ENCODE measurements at places on chromosomes 11 and 22. TPM values are rescaled to one million over a fixed set of nuclear protein-coding genes. Genes with fewer than 3 reads are reported as not detected.
A peak's percentile ranks its signal among the peaks of the same experiment; 100 is the strongest.

Gene IL10RA
- polyA plus RNA-seq: 572 TPM

Gene CLDN5
- polyA plus RNA-seq: 2.3 TPM

Gene RCOR2
- not detected for polyA plus RNA-seq

Gene TRIM66
- polyA plus RNA-seq: 0.66 TPM

Gene CASP1
- 110 TPM for polyA plus RNA-seq

Gene VWCE
- not detected for polyA plus RNA-seq

- no peak for DNase-seq
Measured at GRCh38 chr11:44014968-44015623, 32.7 kb upstream of the ACCSL start.

DNA sequence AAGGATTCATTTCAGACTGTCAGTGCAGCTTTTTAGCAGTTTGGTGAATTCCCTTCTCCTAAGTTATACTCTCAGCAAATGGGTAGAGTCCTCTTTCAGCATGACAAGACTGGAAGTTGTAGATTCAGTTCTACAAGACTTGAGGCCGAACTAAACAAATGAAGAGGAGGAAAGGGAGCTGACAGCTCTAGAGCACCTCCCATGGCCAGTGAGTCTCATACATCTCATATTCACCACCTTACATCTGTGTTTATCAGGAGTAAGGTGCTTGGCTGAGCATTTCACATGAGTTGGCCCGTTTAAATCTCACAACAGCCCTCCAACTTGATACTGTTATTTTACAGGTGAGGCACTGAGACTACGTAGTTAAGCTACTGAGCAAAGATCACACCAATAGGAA is 30.4 kb downstream of the SEZ6L start:
- DNase-seq: no peak

GRCh38 chr11:46969379-46969778 is 32.8 kb downstream of the CSTPP1 start:
- DNase-seq: no peak

GRCh38 chr11:128457874-128458273 is 129.5 kb downstream of the ETS1 start:
- no peak for DNase-seq

DNA sequence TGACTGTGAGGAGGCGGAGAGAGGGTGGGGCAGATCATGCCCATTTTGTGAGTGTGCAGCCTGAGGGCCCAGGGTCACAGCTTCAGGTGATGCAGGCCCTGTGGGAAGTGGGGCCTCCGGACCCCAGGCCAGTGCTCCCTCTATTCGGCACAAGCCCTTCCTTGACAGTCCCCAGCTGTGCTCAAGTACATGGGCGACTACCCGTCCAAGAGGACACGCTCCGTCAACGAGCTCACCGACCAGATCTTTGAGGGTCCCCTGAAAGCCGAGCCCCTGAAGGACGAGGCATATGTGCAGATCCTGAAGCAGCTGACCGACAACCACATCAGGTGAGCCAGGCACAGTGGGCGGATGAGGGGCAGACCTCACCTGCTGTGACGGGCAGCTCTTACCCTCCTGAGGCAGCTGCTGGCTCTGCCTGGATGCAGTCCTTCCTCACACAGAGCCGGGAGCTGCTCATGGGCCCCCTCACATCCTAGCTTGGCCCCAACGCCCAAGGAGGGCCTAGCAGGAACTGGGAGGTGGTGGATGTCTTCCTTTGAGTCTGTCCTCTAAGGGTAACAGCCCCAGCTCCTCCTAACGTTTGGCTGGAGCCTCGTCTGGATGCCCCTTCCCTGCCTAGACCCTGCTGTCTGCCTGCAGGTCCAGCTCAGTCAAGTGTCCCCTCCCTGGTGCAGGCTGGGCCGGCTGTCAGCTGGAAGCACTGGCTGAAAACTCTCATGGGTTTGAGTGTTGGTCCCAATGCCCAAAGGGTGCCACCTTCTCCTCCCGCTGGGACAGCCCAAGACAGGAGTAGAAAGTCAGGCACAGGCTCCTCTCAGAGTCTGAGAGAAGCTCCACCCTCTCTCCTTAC is 76.1 kb downstream of the MYO7A start:
- no peak for DNase-seq

DNA sequence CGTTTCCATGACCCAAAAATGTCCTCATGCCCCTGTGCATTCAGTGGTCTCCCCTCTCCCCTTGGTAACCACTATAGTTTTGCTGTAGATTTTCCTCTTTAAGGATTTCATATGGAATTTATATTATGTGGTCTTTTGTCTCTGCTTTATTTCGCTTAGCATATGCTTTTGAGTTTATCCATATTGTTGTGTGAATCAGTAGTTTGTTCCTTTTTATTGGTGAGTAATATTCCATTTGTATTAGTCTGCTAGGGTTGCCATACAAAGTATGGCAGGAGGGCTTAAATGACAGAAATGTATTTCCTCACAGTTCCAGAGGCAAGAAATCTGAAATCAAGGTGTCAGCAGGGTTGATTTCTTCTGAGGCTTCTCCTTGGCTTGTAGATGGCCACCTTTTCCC is 3.5 kb downstream of the ZNF74 start:
- DNase-seq: no peak

- DNase-seq: no peak
Measured at GRCh38 chr11:88307749-88308425, 29.6 kb downstream of the CTSC start.

- no peak for DNase-seq
Measured at GRCh38 chr11:46039990-46040389, 81.3 kb downstream of the PHF21A start.

DNA sequence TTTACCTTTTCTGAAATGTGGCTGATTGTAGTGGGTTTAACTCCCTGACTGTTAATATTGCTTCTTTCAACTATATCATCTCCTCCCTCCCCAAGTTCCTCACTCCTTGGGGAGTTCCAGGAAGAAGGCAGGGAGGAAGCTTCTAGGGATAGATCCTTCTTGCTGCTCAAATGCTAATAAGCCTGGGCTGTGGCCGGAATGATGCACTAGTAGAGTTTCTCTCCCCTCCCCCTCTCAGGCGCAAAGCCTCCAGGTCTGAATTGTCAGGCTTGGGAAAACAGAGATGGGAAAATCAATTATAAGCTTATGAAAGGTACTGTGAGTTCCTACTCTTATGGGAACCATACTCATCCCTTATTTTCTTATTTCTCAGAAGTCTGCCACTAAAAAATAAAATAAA is 30.8 kb downstream of the FEZ1 start:
- DNase-seq: no peak

DNA sequence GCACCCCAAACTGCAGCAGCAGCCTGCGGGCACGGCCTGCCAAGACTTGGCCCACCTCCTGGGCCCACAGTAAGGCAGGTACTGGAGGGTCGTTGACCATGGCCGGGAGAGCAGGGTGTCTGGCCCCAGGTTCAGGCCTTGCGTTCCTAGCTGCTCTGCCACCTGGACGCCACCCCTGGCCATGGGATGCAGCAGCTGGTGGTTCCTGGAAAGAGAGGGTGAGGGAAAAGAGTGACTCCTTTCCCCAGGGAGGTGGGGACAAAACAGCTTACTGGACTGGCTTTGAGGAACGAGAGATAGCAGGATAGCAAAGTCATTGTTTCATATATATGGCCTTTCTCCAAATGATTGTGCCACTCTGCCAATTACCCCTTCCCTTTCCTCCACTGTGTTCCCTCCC is 1.8 kb downstream of the BSCL2 start:
- no peak for DNase-seq

- DNase-seq: peak; percentile 16
Measured at GRCh38 chr11:14336507-14337503, 22.2 kb downstream of the RRAS2 start.

DNA sequence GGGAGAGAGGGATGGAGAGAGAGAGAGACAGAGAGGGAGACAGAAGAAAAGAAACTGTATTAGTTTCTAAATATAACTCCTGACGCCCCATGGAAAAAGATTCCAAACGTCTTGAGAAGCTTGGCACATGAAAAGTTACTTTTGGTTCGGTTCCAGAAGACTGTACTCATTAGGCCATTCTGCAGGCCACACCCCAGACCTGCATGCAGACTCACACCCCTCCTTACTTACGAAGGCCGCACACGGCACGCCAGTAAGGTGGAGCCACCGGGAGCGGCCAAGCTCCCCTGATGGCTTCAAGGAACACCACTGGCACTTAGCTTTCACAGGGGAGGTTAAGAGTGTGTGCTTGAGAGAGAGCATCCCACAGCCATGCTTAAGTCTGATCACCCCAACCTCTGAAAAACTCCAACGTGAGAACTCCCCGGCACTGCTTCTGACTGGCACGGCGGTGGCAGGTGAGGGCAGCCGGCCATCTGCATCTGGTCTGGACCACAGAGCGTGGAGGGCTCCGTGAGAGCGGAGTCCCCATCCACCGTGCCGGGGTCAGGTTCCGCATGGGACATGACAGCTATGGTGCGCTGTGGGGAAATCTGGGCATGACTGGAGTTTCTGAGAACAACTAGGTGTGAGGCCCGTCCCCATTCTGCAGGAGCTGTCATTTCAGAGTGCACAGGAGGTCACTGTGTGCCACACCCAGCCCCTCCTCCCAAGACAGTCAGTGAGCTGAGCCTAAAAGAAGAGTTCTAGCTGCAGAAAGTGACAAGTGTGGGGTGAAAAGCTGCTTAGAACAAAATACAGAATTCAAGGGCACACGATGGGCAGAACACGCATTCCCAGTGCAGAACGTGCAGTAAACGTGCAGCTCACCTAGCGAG is 62.4 kb downstream of the MYH9 start:
- DNase-seq: no peak

DNA sequence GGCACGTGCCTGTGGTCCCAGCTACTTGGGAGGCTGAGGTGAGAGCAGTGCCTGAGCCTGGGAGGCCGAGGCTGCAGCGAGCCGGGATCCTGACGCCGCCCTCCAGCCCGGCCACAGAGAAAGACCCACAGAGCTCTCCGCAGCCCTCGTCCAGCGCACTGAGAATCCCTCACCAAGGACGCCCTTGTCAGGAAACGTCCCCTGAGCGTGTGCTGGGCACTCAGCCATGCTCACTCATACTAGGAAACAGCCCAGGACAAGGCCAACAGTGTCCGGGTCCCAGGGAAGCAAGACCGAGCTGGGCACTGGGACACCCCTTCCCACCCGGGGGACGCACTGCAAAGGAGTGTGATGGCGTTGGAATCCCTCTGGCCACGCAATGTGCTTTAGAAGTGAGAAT is 14.5 kb downstream of the DEAF1 start:
- no peak for DNase-seq

- no peak for DNase-seq
Measured at GRCh38 chr11:25377466-25377865, 880.6 kb downstream of the LUZP2 start.

DNA sequence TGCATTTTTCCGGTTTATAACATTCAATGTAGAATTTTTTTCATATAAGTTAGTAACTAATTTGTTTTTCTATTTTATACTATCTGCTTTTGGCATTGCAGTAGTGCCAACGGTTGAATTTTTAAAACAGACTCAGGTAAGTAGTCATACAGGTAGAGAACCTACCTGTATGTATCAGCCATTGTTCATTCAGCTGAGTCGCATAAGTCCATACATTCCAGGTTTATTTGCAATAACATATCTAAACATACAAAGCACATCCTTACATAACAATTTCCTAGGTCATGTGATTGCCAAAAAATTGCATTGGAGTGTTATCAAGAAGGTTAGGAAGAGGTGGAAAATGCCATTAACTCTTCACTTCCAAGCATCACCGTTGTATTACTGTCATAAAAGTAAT is 1059.3 kb upstream of the CNTN5 start:
- DNase-seq: no peak

GRCh38 chr11:27848423-27848822 is 148.2 kb upstream of the BDNF start:
- no peak for DNase-seq

GRCh38 chr11:132114185-132114584 is 743.8 kb downstream of the NTM start:
- peak; percentile 2 for DNase-seq

DNA sequence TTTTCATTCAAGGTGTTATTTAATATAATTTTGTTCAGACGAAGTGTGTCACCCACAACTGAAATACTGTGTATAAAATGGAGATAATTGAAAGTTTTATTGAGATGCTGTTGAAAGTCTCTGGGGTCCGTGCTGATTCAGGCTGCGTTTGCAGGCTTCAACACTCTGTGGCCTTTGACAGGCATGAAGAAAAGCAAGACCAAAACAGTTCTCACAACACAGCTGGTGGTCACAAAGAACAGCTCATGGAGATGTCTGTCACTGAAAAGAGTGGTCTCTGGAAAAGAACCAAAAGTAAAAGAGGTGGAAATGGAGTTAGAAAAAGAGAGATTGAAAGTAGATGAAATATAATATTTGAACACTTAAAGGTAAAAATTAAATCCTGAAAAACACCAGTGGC is 9.8 kb upstream of the MPPED2 start:
- DNase-seq: no peak

GRCh38 chr22:39617342-39617741 is 46.8 kb downstream of the CACNA1I start:
- no peak for DNase-seq

- no peak for DNase-seq
Measured at GRCh38 chr11:130890039-130890745, 26.1 kb downstream of the SNX19 start.

GRCh38 chr22:46390652-46391301 is 55.3 kb downstream of the TRMU start:
- DNase-seq: no peak

DNA sequence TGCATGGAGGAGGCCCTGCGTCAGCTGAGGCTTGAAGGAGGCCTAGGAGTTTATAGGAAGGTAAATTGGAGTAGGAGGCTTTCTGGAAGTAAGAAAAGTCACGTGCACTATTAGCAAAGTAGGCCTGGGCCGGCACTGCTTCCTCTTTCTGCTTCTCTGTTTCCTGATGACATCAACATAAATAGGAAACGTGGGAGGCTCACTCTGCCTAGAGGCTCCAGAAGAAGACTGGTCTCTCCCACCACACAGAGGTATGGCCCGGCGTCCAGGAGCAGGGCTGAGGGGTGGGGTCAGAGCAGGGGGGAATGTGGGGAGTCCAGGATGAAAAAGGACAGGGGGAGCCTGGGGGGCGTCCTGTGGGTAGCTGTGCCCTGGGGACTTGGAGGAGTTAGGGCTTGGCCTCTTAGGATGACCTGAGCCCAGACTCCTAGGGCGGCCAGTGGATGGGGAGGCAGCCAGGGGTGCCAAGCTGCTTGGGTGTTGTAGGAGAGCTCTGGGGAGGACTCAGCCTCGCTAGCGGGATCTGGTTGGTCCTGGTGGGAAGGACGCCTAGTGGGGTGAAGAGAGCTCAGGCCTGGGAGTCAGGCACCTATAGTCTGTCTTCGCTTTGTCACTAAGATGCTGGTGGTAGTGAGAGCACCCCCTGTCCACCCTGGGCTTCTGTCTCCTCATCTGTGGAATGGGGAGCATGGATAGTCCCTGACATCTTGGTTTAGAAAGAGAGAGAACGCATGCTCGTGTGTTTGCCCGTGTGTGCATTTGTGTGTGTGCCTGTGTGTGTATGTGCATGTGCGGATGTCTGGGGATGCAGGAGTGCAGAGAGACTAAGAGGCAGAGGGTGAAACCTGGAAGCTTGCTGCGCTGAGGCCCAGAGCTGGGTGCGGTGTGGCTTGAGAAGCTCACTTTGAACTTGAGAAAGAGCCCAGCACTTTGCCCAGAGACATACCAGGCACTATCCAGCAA is at the start of gene CSF2RB:
CSF2RB (plus strand) TSS at position 202 of the 963 bp plus-strand sequence. CDS start 8,580 bp downstream, outside the sequence.
- DNase-seq: no peak
